Mesothelial cell of epicardium (in vitro differentiated cells): ENCODE measurements at places on chromosomes 16 and 17. TPM values are rescaled to one million over a fixed set of nuclear protein-coding genes. Genes with fewer than 3 reads are reported as not detected.

SEPTIN12 gene
- total RNA-seq: 0.42 to 1.3 TPM (median 0.44 TPM) in 3 replicates

GALR2 gene
- total RNA-seq: not detected in 3 replicates

KCNJ16 gene
- total RNA-seq: 0.18 to 0.33 TPM (median 0.29 TPM) in 3 replicates

CMTM2 gene
- 0.25 to 0.58 TPM (median 0.51 TPM) in 3 replicates for total RNA-seq

KLHL10 gene
- total RNA-seq: 0.16 to 0.27 TPM in 2 of 3 replicates, not detected in the other

EVPLL gene
- total RNA-seq: not detected in 3 replicates

ATP2A3 gene
- total RNA-seq: 4.1 to 4.6 TPM (median 4.1 TPM) in 3 replicates
